ENCODE measurements at places on chromosomes 16 and 17. TPM values are rescaled to one million over a fixed set of nuclear protein-coding genes. Genes with fewer than 3 reads are reported as not detected.

Gene DLX4
- total RNA-seq = 2.4 TPM

Gene RRAD
- total RNA-seq = 2.2 TPM

Gene FBXO39
- 0.59 TPM for total RNA-seq

Gene C16orf92
- not detected for total RNA-seq

Gene OSGIN1
- total RNA-seq = 15.6 TPM

Gene EIF5A
- total RNA-seq = 608 TPM

Gene IRX5
- 1.9 TPM for total RNA-seq

Gene ZNF771
- total RNA-seq = 11.3 TPM

Gene HSD11B2
- total RNA-seq = 10.8 TPM

Gene LHX1
- total RNA-seq = 0.35 TPM

Gene NPW
- 1.5 TPM for total RNA-seq

Gene KRT23
- total RNA-seq = 1,389 TPM

Gene CCL22
- 4.5 TPM for total RNA-seq

Gene KRT14
- 3.8 TPM for total RNA-seq

Gene CNTD1
- total RNA-seq = 0.54 TPM

Gene NLRC3
- total RNA-seq = 0.42 TPM

Gene TBC1D28
- not detected for total RNA-seq

Gene SALL1
- not detected for total RNA-seq

Gene TCAP
- total RNA-seq = 61.1 TPM

Gene SCNN1G
- not detected for total RNA-seq

Gene SEPTIN12
- total RNA-seq = not detected

Gene GJD3
- 0.71 TPM for total RNA-seq

Gene MMP28
- not detected for total RNA-seq

Gene CARD14
- 5.9 TPM for total RNA-seq

Gene JPH3
- total RNA-seq = 1.2 TPM

Gene CEP295NL
- total RNA-seq = 4.6 TPM

Gene ABCC11
- total RNA-seq = 0.56 TPM

Gene FASN
- total RNA-seq = 346 TPM

Gene TRAPPC2L
- total RNA-seq = 110 TPM

Gene WDR90
- total RNA-seq = 162 TPM

Gene RNF43
- 2.9 TPM for total RNA-seq

Gene RTN4RL1
- not detected for total RNA-seq

Gene KIF19
- total RNA-seq = not detected

Gene MPP3
- 19.9 TPM for total RNA-seq

Gene PPY
- total RNA-seq = not detected

Gene TPSG1
- total RNA-seq = not detected

Gene NPIPB13
- 20.5 TPM for total RNA-seq

Gene CHST6
- total RNA-seq = 4.3 TPM

Gene ABCC3
- 88.0 TPM for total RNA-seq

Gene MYH1
- not detected for total RNA-seq

Gene SLC16A11
- not detected for total RNA-seq

Gene CASKIN1
- 1.4 TPM for total RNA-seq

Gene NETO2
- total RNA-seq = 75.8 TPM

Gene NT5M
- 1.2 TPM for total RNA-seq

Gene ACD
- total RNA-seq = 49.9 TPM

Gene WNT3
- total RNA-seq = 6.1 TPM

Gene CHST5
- 0.42 TPM for total RNA-seq

Gene TSPAN10
- total RNA-seq = 4.2 TPM

Gene MYLK3
- total RNA-seq = 1.4 TPM

Gene CFAP52
- total RNA-seq = not detected

Gene SPATA22
- total RNA-seq = not detected

All from Calu3 (cell line).